ENCODE measurements at places on chromosomes 4 and X.

DNA sequence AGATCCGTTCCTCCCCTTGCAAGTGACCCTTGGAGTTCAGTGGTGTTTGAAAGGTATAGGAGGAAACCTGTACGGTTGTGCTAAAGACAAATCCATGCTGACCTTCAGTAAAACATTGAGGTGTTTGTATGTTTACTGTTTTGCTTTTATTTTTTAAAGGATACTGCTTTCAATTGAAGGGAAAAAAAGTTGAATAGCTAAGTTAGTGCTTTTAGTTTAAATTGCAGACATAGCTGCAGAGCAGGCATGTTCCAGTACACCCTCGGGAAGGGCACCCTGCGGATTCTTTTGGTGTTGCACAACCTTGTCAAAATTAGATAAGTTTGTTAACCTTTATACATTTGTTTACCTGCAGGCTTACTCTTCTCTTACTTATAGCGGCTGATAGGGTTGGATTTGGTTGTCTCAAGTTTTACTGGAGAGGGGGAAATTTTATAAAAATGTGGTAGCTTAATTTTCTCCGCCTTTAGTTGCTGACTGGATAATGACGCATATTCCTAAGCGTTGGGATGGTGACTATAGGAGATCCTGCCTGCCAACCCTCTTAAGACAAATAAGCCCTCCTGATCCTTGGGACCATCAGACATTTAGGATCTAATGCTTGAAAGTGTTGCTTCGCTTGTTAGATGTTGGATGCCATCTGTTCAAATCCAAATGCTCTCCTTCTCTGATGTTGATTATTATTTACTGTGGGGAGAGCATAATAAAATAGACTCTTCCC lies 2.0 kb downstream of the RAPGEF2 start:
- DNase-seq = peak; percentile 17

- no peak for DNase-seq
Measured at GRCh38 chr4:149823769-149824221, 8.2 kb upstream of the IQCM start.

GRCh38 chrX:53093748-53094581 lies at the start of gene KANTR:
KANTR (plus strand) TSS chrX:53094142; CDS start chrX:53124273, 30,131 bp downstream.
- DNase-seq = peak; percentile 94

DNA sequence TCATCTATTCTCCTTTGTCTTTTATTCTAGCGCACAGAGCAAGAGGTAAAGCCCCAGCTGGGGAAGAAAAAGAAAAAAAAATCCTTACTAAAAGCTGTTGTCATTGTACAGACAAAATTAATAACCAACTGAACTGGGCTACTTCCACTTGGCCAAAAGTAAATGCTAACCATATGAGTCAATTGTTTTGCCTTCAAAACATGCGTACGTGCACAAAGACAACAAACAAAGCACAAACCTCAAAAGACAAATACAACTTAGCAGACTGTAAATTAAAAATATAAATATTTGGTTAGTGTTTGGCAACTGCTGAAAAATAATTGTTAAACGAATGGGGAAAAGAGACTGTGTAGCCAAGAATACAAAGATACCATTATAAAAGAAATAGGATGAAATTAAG lies 5.9 kb downstream of the EDA2R start:
- no peak for DNase-seq

GRCh38 chrX:154732421-154733065 lies 18.3 kb downstream of the GAB3 start:
- DNase-seq = no peak

DNA sequence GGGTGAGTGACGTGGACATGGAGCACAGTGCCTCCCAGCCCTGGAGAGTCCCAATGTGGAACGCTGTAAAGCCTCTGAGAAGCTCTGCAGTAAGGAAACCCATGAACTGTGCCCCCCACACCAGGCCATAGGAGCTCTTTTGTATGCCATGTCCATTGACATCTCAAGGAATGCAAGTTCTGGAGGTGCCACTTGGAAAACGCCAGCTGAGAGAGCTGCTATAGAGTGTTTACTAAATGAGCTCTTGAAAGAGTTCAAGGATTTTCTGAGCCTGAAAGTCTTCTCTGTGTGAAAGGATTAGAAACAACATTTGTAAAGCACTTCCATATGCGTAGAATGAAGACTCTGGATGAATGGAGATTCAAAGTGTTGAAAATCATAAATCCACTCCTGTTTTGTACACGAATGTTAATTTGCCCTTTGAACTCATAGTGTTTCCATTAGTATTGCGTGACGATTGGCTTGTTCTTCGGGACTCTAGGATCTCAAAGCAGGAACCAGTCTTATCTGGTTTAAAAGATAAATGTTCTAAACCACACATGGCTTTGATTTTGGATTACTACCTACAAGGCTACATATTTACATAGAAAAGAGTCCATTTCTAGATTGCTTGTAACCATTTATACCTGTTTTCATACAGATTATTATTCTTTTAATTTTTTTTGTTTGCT lies 41.8 kb upstream of the STOX2 start:
- DNase-seq = no peak

- no peak for DNase-seq
Measured at GRCh38 chrX:121433289-121433688, 385.9 kb downstream of the GLUD2 start.

- no peak for DNase-seq
Measured at GRCh38 chr4:152074088-152074437, 313.3 kb upstream of the GATB start.

DNA sequence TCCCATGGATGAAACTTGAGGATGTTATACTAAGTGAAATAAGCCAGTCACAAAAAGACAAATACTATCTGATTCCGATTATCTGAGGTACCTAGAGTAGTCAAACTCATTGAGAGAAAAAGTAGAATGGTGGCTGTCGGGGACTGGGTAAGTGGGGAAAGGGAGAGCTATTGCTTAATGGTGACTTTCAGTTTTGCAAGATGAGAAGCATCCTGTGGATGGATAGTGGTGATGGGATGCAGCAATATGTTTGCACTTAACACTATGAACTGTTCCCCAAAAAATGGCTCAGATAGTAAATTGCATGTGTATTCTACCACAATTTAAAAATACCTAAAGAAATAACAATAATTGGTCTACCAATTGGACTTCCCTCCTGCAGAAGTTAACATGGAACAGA lies 181.5 kb downstream of the SHROOM3 start:
- DNase-seq = no peak

- peak; percentile 69 for DNase-seq
Measured at GRCh38 chr4:150209140-150209829, 131.0 kb downstream of the DCLK2 start.

- DNase-seq = no peak
Measured at GRCh38 chr4:58739275-58739674, 1629.1 kb upstream of the IGFBP7 start.

DNA sequence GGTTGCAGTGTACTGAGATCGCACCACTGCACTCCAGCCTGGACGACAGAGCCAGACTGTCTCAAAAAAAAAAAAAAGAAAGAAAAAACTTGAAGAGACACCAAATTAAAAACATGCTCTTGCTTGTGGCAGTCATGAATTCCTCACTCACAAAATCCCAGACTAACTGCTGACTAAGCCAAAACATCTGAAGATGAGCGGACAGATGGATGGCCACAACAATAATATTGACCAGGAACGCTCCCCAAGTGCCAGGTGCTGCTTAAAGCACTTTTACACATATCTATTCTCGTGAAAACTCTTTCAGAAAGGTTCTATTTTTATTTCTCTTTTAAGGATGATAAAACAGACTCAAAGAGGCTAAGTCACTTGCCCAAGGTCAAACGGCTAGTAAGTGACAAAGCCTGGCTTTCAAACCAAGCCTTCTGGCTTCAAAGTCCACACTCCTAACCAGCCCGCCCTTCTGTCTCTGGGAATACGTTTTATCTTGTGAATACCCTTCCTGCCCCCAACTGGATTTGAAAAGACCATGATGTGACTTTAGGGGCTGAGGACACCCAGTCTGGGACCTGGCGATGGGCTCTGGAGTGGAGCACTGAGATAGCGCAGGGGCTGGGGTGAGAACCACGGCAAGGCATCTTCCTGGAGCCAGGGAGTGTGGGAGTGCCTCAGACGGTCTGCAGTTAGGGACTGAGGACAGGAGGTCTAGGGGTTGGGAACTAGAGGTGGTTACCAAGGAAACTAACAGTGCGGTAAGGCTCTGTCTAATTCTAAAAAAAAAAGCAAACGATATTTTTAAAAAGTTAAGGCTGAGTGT lies 9.5 kb upstream of the CXCR3 start:
- no peak for DNase-seq

GRCh38 chrX:67105758-67106116 lies 438.1 kb upstream of the AR start:
- DNase-seq = no peak

DNA sequence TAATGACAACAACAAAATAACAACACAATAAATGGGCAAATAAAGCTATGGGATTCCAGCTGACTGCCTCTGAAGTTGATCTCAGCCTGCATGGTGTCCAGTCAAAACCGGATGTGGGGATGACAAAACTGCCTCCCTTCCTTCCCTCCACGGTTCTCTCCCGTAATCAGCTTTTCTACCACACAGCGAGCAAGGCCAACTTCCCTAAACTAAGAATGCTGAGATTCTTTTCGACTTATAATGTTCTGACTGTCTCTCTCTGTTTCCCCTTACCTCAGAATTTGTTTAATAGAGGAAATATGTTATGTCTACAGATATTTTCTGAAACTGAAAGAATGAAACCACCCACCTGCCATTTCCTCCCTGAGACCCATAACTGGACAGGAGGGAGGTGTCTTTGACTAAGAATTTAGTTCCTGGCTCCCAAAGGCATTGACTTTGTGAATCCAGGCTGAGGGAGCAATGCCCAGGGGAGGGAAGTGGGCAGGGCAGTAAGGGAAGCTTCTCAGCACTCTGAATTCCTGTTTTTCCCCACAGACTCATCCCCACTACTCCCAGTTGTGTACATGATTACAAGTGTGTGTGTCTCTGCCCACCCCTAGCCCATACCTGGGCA lies 1.0 kb upstream of the TLR1 start:
- peak; percentile 24 for DNase-seq

DNA sequence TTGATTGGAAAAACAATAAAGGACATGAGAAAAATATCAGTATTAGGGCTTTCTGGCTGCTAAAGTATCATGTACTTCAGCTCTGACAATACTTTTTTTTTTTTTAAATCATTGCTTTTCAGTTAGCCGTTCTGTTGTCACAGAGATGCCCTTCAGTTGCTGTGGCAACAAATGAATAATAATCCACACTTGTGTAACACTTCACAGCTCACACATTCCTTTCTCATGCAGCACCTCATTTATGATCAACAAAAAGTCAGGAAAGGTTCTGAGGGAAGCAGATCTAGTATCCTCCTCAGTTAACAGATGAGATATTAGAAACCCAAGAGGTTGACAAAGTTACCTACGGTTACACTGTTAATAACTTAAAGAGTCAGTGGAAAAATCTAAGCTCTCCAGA lies 444.2 kb upstream of the SLIT2 start:
- DNase-seq = peak; percentile 11

GRCh38 chrX:129654652-129655546 lies at the start of gene APLN:
APLN (minus strand) TSS chrX:129654956; CDS start chrX:129654630, 326 bp downstream.
- DNase-seq = peak; percentile 55

- DNase-seq = no peak
Measured at GRCh38 chr4:38281371-38282071, 321.3 kb downstream of the PTTG2 start.

DNA sequence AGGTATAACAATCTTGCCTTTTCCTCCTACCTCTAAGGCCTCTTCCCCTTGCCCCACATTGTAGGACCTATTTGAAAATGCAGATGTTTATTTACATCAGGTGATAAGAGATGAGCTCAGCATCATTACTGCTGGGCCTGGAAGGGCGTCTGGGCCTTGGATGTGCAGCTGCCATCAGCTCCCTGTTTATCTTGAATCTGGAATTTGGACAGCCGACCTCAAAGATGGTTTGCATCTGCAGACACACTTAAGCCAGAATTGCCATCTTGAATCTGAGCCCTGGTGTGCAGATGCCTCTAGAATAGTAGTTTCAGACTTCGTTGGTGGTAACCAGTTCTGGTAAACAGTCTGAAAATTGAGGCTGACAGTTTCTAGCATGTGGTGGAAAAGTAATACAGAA lies 59.0 kb downstream of the FAM193A start:
- DNase-seq = no peak

- DNase-seq = no peak
Measured at GRCh38 chr4:164481306-164482091, 272.4 kb upstream of the SMIM31 start.

GRCh38 chr4:133759428-133759827 lies 442.2 kb downstream of the PABPC4L start:
- DNase-seq = no peak

DNA sequence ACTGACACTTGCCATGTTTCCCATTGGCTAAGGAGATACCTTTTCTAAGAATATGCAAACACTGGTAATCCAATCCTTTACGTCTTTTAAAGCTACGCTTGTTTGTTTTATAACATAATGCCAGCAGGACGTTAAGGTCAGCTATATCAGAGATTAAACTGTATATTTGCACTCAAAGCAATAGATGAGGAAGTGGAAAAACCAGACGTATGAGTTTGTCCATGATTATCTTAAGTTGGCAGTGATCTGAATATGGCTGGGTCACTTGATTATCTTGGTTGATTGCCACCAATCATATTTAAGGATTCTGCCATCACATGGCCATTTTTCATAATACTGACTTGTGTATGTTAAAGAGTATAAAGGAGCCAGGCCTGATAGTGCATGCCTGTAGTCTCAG lies 19.4 kb downstream of the TMSB4X start:
- no peak for DNase-seq

GRCh38 chr4:62709618-62710252 lies 1509.6 kb downstream of the ADGRL3 start:
- DNase-seq = no peak

DNA sequence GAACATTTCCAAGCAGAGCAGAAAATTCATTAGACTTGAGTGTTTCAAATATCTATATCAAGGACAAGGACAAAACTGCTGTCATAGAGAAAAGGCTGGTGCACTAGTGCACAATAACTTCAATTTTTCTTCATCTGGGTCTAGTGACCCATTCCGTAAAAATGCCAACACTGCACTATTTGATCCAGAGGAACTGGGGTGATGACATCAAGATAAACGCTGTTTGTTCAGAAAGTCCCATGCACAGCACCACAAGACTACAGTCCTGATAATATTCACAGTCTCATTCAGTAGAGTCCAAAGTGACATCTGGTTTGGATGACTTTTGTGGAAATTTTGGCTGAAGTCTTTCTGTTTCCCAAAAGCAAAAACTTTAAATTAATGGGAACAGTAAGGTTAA lies 303.5 kb upstream of the GALNT7 start:
- no peak for DNase-seq

- DNase-seq = no peak
Measured at GRCh38 chr4:142065086-142065647, 428.8 kb downstream of the IL15 start.

DNA sequence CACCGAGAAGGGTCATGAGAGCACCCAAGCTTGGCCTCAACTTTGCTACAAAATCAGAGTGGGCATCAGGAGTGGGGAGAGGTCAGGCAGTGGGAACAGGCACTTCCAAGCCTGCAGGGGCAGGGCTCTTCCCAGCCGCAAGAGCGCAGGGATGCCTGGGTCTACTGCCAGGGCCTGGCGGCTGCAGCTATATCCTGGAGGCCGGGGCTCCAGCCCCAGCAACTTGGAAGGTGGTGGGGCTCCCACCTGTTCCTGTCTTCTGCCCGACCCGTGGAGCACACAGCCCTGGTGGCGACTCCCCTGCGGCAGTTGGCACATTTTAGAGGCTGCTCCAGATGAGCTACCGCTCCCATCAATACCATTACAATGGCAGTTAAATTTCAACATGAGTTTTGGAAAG lies 607.0 kb downstream of the TRAM1L1 start:
- no peak for DNase-seq

Measured in adrenal gland (tissue), 19 donors.